ENCODE measurements at places on chromosomes 5 and 9.
A peak's percentile ranks its signal among the peaks of the same experiment; 100 is the strongest.

GRCh38 chr5:10935536-10935935 lies 174.5 kb upstream of the DAP start:
- no peak for DNase-seq

DNA sequence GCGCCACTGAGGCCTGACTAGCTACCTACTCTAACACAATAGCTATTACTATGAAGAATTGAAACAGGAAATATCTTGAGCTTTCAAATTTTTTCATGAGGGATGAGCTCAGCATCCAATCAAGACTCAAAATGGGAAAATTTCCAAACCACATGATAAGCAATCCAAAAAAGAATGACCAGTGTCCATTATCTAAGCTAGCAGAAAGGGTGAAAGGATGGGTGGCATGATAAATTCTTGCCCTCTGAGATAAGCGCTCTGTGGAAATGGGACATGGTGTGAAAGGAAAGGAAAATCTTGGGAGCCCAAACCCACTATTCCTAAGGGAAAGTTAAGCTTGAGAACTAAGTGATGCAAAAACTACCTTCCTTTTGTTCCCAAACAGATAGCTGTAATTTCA lies 170.2 kb upstream of the NREP start:
- DNase-seq, result no peak

- no peak for DNase-seq
Measured at GRCh38 chr9:83423815-83424707, 114.1 kb downstream of the FRMD3 start.

DNA sequence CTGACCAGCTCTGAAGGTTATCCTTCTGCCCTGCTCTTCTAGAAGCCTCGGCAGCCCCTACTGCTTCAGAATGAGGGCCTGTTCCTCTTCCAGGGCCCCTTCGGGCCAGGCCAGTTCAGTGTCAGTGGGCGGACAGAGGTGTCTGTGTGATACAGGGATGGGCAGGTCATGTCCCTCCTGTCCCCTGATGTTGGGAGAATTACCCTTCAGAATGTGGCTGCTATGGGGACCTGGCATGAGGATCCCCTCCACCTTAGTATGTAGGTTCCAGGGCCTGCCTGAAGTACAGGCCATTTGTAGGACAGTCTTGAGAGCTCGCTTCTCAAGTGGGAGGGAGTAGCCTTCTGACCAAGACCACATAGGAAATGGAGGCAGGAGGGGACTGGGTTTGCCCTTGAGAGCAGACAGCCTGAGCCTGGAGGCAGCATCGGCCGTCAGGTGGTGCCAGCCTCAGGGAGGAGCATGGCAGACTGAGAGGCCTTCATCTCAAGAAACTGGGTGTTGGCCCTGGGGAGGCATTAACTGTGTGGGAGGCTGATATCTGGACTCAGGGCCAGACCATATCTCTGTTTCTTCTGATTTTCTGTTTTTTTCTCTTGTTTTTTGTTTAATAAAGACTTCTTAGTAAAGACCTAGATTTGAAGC lies 32.0 kb downstream of the ANGPTL2 start:
- no peak for DNase-seq

DNA sequence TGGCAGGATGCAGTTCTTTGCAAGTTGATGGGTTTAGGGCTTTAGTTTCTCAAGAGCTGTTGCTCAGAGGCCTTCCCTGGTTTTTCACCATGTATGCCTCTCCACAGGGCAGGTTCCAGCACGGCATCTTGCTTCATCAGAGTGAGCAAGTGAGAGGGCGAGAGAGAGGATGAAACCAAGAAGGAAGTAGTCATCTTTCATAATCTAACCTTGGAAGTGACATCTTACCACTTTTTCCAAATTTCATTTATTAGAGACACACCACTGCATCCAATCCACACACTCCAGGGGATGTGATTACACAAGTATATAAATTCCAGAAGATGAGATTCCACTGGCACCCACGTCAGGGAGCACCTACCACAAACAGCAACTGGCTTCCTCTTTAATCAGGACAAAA lies 294.4 kb downstream of the MARCHF11 start:
- DNase-seq, result no peak

- peak; percentile 8 for DNase-seq
Measured at GRCh38 chr5:90477073-90477472, 2.4 kb downstream of the POLR3G start.

- no peak for DNase-seq
Measured at GRCh38 chr9:71916834-71917534, 5.5 kb downstream of the C9orf85 start.

- DNase-seq, result no peak
Measured at GRCh38 chr5:56080375-56081052, 85.8 kb upstream of the IL6ST start.

- DNase-seq, result no peak
Measured at GRCh38 chr5:67142816-67143215, 53.8 kb downstream of the CD180 start.

GRCh38 chr5:68529581-68529980 lies 314.0 kb downstream of the PIK3R1 start:
- no peak for DNase-seq

GRCh38 chr5:86124333-86124732 lies 493.4 kb upstream of the COX7C start:
- DNase-seq, result no peak

DNA sequence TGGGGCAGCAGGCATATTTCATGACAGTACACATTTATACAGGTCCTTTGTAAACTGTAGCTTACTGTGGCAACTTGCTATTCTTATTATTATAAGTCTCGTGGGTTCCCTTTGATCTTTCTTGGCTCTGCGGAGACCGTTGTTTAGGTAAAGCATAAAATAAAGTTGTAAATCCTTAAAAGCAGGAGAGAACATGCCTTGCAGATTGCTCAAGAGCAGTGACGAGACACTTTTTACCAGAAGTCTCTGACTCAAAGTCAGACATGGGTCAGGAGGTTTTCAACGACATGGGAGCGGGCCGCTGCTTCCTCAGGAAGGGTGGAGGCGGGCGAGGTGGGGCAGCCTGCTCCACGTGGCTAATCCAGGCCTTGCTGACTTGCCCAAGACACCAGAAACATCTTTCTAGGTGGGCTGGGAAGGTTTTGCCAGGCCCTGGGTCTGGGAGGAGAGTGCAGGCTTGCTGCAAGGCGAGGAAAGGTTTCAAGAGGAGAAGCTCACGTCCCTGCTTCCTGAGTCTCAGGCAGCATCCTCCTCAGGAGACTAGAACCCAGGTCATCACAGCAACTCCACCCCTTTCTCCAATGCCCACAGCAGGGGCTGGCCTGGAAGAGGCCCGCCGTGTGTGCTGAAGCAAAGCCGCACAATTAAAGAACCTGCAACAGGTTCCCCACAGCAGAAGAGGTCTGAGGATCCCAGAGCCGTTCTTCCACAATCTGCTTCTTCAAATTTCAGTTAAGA lies 6.5 kb downstream of the TBC1D2 start:
- DNase-seq, result peak; percentile 15

- DNase-seq, result no peak
Measured at GRCh38 chr5:160702311-160702803, 149.7 kb downstream of the ATP10B start.

- no peak for DNase-seq
Measured at GRCh38 chr9:99828054-99828416, 6.3 kb downstream of the NR4A3 start.

GRCh38 chr5:167937635-167937998 lies 353.8 kb upstream of the WWC1 start:
- DNase-seq, result no peak

GRCh38 chr9:114782586-114782985 lies 23.3 kb downstream of the TNFSF15 start:
- DNase-seq, result no peak

DNA sequence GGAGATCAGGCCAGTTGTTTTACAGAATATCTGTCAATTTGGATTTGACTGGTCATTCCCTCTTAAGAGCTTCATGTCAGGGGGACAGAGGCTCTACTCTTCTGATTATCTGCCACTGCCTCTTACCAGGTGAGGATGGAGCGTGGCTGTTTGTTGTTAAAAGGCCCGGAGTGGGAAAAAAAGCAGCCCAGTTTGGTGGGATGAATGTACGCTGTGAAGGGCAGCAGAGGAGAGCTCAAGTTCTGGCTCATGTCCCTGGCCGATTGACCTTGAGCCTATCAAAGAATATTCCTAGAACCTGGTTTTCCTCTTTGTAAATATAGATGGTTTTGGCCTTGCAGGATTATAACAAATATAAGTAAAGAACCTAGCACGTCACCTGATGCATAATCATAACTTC lies 16.3 kb upstream of the SHB start:
- DNase-seq, result no peak

DNA sequence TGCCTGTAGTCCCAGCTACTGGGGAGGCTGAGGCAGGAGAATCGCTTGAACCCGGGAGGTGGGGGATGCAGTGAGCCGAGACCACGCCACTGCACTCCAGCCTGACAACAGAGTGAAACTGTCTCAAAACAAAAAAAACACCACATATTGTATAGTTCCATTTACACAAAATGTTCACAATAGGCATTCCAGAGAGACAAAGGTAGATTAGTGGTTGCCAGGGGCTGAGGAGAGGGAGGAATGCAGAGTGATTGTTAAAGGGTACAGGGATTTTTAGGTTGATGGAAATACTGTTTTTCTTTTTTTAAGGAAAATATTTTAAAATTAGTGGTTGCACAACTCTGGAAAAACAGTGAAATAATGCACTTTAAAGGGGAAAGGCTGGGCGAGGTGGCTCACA lies 19.6 kb downstream of the ETF1 start:
- no peak for DNase-seq

DNA sequence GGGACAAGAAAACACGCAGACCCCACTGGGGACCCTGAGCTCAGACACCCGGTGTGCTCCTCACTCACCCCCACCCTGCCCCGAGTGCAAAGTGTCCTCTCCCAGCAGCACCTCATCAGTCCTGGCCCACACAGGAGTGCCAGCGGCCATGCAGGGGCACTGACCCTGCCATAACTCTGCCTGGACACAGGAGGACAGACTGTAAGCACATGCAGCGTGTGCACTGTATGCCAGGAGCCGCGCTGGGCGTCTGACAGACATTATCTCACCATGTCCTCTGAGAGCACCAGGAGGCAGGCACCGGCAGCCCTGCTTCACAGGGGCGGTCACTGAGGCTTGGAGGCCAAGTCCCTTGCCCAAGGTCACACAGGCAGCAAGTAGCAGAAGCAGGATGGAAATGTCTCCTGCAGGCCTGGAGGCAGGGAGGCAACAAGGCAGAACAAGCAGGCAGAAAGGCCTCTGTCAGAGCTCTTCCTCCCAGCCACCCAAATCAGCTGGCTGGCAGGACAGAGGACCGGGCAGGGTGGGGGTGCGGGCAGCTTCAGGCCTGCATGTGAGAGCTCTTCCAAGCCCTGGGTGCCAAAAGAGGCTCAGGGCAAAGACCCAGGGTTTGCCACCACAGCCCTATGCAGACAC lies 8.4 kb downstream of the EEIG1 start:
- no peak for DNase-seq

DNA sequence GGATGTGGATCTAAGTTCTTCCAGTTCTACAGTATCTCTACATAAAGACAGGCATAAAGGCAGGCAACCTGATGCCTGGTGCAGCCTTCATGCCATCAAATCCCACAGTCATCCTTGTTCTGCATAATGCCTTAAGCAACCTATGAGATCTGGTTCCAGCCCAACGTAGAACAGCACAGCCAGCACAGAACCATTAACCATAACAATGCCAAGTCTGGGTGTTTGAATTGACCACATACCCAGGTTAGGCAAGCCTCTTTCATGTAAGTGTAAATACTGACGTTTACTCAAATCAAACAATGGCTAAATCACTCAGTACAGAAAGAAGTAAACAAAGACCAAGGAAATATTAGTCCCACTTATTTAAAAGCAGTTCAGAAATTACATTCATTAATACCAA lies 195.0 kb downstream of the ADAMTSL1 start:
- DNase-seq, result no peak

- DNase-seq, result no peak
Measured at GRCh38 chr5:106801554-106801953, 869.2 kb downstream of the EFNA5 start.
